ENCODE measurements at places on chromosomes 4 and X.

DNA sequence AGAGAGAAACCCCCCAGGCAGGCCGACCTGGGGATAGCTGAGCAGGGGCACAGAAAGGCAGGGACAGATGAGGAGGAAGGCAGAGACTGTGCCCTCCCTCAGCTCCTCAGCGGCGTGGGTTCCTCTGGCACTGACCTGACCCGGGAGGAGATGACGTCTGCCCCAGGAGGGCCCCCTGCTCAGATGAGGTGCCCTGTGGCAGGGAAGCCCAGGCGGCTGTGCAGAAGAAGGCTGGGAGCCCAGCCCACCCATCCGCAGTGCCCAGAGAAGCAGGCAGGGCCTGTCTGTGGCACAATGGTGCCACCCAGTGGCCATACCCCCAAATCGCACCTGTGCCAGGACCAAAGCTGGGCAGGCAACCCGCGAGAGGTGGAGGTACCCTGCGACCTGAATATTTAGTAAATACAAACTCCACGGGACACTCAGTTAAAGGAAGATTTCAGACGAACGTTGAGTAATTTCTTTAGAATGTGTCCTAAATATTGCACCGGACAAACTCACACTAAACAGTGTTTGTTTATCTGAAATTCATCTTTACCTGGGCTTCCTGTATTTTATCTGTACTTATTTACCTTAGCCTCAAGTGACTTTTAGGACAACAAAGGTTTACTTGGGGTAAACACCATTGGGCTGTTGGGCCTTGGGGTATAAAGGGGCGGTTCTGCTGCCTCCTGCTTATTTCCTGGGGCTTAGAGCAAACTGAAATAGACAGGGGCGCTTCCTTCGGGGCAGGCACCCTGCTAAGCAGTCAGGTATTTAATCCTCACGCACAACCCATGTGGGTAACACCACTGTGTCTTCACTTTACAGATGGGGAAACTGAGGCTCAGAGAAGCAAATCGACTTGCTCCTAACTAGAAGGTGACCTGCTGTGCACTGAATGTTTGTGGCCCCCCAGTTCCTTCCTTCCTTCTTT, 46.5 kb upstream of the HMX1 start:
- DNase-seq: peak; percentile 84

DNA sequence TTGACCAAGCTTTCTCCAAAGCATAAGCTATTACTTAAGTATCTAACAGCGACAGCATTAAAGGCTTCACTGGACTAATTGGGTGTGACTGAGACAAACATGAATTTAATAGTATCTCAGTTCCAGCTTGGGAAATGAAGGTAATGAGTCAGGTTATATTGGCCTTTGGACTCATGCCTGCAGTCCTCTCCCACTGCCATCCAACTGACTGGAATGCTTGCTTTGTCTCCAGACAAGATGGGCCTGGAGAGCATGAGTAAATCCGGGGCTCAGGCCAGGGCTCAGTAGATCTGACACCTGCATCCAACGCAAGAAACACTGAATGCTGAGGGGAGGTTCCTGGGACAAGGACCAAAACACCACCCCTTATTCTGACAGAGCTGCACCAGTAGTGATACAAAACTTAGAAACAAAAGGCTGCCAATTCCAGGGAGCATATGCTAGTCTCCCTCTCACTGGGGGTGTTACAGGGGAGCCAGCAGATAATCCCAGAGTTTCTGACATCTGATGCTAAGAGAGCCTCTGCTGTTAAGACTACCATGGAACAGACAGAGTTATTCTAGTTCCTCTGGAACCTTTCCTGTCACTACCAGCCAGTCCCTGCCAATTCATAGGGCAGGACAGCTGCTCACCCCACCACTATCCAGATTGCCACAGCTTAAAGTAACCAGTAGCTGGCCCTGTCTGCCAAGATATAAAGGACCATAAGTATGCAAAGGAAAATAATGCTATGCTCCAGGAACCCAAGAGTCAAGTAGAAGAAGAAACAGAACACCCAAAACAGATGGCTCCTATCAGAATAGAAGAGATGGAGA, 293.8 kb downstream of the IQCM start:
- DNase-seq: no peak

DNA sequence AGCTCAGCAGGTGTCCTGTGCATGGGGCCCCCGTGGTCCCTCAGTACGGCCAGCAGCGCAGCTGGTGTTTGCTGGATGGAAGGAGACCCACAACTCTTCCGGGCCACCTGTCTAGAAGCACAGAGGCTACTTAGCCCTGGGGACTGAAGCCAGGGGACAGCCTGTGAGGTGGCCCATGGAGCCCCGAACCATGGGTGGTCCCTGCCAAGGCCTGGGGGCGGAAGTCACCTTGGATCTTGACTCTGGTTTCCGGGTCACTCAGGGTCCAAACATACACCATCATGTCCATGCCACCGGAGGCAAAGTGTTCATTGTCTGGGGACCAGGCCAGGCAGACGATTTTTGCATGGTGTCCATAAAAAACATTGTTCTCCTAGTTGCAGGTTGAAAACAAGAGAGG, 39.5 kb downstream of the WDR1 start:
- no peak for DNase-seq

DNA sequence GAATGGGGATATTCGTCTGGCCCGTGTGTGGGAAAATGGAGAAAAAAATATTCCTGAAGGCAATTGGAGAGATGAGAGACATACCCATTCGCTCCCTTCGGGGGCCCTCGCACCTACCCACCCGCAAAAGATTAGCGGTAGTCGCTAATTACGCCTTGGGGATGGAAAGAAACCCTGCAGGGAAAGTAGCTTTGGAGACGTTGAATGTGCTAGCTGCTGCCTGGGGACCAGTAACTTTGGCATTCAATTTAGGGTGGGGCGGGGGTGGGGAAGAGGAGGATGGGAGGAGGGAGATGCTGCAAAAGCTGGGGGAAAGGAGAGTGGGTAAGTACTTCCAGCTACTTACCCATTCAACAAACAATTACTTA, 407 bp upstream of the ZC4H2 start:
- DNase-seq: no peak

DNA sequence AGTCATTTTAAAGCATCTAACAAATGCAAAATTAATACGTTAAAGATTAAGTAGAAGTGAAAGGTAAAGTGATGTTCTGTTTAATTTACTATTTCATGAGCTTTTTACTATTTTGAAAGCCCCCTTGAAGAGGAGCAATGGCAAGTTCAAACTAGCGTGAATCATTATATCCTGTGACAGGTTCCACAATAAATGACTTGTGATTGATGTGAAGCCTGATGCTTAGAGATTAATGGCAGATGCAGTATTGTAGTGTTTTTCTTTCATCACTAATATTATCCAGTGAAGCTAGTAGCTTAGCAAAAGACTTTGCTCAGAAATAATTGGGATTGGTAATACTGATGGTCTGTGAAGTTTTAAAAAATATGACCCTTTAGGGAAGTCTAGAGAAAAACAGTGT, 57.3 kb downstream of the STOX2 start:
- no peak for DNase-seq

DNA sequence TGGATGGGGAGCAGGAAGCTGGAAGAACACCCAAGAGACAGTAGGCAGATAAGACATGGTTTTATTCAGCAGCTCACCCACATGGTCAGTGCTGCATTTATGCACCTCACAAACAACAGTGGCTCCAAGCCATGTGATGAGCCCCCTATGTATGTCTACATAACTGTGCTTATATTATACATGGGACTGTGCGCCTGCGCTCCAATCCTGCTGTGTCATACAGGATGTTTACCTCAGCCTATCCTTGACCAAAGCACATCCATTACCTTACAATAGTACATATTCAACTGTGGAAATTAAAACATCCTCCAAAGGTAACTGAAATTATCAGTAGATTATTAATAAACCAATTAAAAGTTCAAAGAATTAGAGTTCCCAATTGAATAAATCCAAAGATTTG, 44.1 kb upstream of the SGMS2 start:
- DNase-seq: no peak

GRCh38 chr4:1168191-1169101, 3.9 kb downstream of the SPON2 start:
- no peak for DNase-seq

DNA sequence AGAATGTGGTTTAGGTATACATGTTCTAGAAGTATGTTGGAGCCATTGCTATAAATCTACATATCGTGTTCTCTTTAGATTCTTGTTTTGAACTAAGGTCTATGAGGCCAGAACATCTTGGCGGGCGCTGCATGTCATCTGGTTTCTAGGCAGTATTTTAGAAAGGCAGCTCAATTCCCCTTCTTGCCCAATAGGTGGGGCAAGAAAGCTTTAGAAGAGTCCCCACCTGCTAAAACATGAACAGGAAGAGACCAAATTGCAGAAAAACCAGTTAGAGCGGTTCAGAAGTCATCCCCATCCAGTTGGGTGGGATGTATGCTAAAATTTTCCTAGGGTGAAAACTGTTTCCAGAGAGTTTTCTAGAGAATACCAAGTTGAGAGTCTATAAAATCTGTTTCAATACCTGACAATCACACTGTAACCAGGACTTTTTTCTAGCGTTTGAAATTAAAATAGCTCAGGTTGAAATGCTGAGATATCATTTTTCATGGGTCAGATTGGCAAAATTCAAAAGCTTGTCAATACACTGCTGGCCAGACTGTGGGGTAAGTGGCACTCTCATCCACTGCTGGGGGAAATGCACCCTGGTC, 17.5 kb upstream of the SH3KBP1 start:
- peak; percentile 58 for DNase-seq

- peak; percentile 1 for DNase-seq
Observed at GRCh38 chrX:130024127-130024526, 41.7 kb downstream of the BCORL1 start.

DNA sequence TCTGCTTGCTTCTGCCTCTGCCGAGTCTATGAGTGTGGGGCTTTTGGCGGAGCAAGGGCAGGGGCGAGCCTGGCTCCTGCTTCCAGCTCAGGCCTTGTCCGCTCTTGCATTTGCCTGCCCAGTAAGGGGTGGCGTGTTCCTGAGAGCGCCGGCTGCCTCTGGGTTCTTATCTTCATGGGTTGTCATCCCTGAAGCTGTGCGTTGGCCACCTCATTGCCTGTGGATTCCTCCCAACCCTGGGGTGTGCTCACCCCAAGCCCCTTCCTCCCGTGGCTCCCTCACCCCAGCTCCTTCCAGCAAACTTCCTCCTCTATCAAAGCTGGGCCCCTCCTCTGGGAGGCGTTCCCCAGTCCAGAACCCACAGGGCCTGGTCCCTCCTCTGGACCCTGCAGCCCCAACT, 17.5 kb downstream of the SH3BP2 start:
- no peak for DNase-seq

DNA sequence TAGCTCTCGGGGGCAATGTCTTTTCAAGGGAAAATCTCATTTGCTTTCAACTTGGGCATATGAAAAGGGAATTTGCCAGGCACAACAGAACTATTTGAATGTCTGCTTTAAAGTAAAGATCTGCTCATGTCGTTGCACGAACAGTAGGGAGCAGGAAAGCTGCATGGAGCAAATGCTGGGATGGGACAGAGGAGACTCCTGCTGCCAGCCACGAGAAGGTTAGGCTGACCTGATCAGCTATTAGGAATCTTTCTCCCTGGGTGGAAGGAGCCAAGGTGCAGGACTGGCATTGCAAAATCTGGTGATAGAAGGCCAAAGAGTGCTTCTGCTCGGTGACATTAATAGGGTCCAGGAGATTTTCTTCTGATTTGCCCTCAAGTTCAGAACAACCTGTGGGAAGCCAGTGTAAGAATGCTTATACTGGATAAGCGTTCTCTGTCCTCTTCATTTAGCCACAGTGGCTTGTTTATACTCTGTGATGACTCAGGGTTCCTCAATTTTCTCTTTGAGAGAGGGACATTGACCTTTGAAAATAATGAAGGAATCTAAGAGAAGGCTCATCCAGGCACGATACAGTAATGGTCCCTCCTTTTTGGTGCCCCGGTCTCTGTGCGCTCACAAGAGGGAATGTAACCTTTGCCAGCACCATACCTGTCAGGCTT, 22.9 kb downstream of the FHL1 start:
- DNase-seq: no peak

GRCh38 chr4:153787575-153787974, 1.3 kb downstream of the SFRP2 start:
- no peak for DNase-seq

GRCh38 chrX:69424161-69424560, 80.0 kb upstream of the NALF2 start:
- no peak for DNase-seq

DNA sequence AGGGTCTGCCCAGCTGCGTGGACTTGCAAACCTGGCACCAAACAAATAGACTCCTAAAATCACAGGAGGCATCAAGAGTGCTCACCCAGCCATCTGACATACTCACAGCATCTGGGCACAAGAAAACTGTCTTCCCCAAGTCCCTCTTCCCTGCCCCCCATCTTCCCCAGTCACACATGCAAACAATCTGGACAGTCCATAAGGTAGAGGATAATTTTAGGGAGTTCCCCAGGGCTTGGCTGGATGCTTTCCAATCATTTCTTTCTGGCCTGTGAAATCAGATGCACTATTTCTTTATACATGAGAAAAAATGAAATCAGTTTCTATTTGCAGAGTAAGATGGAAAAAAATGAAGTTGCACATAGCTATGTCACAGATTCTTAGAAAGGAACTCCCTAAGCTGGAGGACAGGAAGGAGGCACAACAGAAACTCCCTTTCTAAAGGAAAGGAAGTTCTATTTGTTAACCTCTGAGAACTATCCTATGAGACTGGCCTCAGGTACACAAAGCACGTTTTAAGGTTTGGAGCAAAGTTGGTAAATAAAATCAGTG, 342.3 kb downstream of the HNRNPD start:
- DNase-seq: no peak

- DNase-seq: no peak
Observed at GRCh38 chr4:39975488-39976089, 2.1 kb downstream of the PDS5A start.

DNA sequence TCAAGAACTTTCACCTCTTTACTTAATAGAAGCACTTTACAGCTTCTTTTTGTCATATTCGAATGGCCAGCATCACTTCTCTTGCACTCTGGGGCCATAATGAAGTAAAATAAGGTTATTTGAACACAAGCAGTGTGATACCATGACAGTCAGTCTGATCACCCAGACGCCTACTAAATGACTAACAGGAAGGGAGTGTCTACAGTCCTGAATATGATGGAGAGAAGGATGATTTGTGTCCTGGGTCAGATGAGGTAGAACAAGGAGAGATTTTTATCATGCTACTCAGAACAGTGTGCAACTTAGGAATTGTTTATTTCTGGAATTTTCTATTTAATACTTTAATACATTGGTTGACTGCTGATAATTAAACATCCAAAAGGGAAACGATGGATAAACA, 284.2 kb upstream of the F9 start:
- no peak for DNase-seq

- DNase-seq: no peak
Observed at GRCh38 chrX:17042037-17042436, 95.6 kb downstream of the REPS2 start.

- DNase-seq: no peak
Observed at GRCh38 chr4:107312366-107312765, 276.3 kb upstream of the DKK2 start.

- no peak for DNase-seq
Observed at GRCh38 chrX:53544936-53545335, 110.8 kb upstream of the HSD17B10 start.

DNA sequence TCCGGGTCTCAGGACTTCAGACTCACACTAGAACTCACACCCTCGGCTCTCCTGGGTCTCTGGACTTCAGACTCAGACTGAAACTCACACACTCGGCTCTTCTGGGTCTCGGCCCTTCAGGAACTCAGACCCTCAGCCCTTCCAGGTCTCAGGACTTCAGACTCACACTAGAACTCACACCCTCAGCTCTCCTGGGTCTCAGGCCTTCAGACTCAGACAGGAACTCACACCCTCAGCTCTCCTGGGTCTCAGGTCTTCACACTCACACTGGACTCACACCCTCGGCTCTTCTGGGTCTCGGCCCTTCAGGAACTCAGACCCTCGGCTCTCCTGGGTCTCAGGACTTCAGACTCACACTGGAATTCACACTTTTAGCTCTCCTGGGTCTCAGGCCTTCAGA, 137.3 kb downstream of the CRLF2 start:
- DNase-seq: no peak

Data from HTR-8/SVneo (cell line).